Stimulated activated CD8-positive, alpha-beta memory T cell treated with anti-CD3 and anti-CD28 coated beads, Interleukin-15, amount 100 ng/mL, for 48 hours (primary cell): ENCODE measurements at places on chromosomes 11 and 22.
A peak's percentile ranks its signal among the peaks of the same experiment; 100 is the strongest.

DNA sequence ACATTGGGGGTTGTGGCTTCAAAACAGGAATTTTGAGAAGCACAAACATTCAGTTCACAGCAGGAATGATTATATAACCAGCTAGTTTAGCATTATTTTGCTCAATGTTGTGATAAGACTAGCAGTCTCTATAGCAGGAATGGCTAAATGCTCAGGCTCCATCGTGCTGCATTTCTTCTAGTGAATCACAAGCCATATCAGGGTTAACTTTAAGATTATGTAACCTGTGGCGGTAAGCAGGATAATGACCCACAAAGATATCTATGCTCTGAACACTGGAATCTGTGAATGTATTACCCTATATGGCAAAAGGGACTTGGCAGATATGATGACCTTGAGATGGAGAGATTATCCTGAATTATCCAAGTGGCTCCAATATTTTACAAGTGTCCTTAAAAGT lies 14.8 kb downstream of the FSHB start:
- DNase-seq = no peak

- DNase-seq = no peak
Measured at GRCh38 chr11:99148352-99148751, 127.6 kb downstream of the CNTN5 start.

DNA sequence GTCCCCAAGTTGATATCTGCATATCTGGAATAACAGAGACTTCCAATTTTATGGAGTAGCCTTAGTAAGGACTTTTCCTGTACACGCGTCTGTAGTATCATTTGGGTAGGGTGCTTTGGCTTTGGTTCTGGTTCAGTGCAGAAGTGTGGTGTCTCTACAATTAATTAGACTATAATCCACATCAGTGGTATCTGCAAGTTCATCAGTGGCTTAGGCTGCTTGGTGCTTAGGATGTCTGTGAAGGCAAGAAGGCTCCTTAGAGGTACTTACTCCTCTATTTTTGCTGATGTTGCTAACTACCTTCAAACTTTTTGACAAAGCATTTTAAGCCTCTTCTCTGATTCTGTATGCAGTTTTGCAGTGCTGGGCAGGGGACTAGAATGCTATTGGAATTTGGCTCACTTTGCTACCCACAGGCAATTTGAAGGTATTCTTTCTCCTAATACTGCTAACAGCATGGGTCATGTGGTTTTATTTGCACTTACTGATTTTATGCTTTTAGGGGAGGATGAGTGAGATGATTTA lies 49.4 kb downstream of the KCNQ1OT1 start:
- no peak for DNase-seq

GRCh38 chr22:20494978-20495860 lies at the start of gene KLHL22:
TSS of gene KLHL22 (minus strand) at chr22:20495795. CDS start at chr22:20489211, 6,584 bp downstream.
- DNase-seq = no peak

GRCh38 chr22:50705219-50705691 lies 32.6 kb downstream of the SHANK3 start:
- no peak for DNase-seq

- DNase-seq = no peak
Measured at GRCh38 chr11:118843565-118843964, 40.1 kb upstream of the CXCR5 start.

GRCh38 chr11:131591051-131591461 lies 220.6 kb downstream of the NTM start:
- DNase-seq = no peak

- no peak for DNase-seq
Measured at GRCh38 chr11:8684600-8685290, 2.2 kb downstream of the RPL27A start.

DNA sequence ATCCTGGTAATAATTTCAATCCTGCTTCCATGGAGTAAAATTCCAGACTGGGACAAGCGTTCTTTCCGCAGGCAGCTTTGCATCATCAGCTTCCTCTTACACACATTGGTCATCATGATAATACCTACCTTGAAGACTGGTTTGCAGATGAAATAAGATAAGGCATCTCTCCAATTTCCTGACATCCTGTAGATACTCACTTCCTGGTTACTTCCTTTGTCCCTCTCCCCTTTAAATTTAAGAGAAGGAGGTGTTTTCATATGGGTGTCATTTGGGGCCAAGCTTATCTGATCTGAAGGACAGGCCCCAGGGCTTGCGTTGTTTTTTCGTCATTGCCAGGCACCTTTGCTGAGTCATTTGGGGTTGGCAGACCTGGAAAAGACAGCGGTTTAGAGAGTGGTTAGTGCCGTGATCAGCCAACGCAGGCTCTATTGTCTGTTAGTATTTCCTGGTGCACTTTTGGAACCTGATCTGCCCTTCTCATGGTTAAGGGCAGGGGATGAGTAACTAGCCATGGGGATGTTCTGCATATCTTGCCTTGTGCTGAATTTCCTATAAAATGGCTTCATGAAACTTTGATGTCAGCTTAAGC lies 24.1 kb downstream of the GRAMD1B start:
- peak; percentile 77 for DNase-seq

DNA sequence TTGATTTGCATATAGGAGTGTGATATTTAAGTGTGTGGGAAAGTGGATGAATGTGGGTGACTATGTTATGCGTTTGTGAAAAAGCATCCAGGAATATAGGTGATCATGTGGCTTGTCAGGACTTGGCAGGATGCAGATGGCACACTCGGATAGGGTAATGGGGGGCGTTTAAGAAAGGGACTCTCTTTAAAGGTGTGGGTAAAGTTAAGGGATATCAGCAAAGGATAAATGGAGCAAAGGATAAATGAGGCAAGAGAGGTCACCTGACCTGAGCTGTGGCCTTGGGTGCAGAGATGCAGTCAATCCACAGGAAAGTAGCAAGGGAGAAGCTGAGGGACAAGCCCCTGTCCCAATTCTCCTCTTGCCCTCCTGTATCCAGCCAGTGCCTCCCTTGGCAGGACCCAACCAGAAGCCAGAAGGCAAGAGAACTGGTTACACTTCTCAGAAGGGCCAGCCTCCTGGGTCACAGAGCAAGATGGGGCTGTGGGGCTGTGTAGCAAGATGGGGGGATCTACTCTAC lies 47.5 kb upstream of the GRAMD1B start:
- DNase-seq = no peak

- no peak for DNase-seq
Measured at GRCh38 chr11:113184498-113184897, 129.9 kb upstream of the TTC12 start.

DNA sequence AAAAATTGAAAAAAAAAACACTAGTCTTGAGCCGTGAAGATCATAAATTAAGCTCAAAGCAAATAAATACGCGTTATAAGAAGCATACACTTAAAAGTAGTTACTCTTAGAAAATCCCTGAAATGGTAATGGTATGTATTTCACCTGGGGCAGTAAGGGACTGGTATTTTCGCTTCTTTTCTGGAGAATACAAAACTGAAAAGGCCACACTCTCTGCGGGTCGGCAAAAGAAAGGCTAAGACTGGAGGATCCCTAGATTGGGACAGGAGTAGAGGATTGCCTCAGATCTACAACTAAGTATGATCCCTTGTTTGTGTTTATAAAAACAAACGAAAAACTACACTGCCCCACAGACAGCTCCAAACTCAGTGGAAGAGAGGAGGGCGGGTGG lies 617 bp downstream of the TSG101 start:
- no peak for DNase-seq

- no peak for DNase-seq
Measured at GRCh38 chr22:26821854-26822253, 164.5 kb downstream of the MIAT start.
